PC-3 (cell line): ENCODE measurements at places on chromosomes 6 and 20.
A peak's percentile ranks its signal among the peaks of the same experiment; 100 is the strongest.

DNA sequence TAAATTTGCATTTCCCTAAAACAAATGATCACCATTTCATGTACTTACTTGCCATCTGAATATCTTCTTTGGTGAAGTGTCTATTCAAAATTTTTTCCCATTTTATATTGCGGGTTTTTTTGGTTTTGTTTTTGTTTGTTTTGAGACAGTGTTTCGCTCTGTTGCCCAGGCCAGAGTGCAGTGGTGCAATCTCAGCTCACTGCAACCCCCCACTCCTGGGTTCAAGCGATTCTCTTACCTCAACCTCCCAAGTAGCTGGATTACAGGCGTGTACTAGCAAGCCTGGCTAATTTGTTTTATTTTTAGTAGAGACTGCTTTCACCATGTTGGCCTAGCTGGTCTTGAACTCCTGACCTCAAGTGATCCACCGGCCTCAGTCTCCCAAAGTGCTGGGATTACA lies 9.1 kb upstream of the REPS1 start:
- no peak for DNase-seq

GRCh38 chr20:45183084-45183483 lies 8.4 kb downstream of the PI3 start:
- peak; percentile 91 for DNase-seq

- DNase-seq: peak; percentile 63
Observed at GRCh38 chr6:33147807-33148666, 44.2 kb downstream of the COL11A2 start.

- DNase-seq: no peak
Observed at GRCh38 chr6:168583821-168584220, 142.8 kb downstream of the SMOC2 start.

- DNase-seq: peak; percentile 5
Observed at GRCh38 chr6:168999392-168999791, 254.3 kb downstream of the THBS2 start.

DNA sequence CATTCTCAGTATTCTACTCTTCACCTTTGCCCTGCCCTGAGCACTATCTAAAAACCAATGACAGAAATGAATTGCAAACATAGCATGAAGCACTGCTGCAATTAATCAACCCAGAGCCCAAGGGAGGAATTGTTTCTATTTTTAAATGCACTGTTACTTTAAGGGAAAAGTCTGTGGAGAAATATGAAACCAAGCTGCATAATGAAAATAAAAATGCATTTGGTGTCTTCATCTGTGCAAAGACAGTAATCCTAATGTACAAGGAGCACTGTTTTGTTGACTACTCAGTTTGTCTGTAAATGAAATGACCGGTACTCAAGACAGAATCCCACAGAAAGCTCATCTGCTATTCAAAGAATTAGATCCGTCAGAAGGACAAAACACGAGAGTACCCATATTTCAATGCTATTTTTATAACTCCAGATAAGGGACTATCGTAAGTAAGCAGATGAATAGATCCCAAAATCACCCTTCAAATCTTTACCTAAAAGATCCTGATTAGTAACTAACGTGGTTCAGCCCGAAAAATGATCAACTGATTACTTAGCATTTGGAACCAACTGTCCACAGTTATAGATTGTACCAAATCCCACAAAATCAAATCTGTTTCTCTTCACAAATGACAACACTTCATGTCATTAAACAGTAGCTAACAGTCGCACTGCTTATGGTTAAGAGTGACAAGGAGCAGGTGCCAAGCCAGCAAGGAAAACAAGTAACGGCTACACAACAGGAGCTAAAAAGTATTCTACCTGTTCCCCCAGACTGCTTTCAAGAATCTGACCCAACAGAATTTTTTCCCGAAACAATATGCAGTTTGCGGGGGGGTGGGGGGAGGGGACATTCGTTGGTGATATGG lies 2.4 kb downstream of the KIF13A start:
- peak; percentile 36 for DNase-seq

DNA sequence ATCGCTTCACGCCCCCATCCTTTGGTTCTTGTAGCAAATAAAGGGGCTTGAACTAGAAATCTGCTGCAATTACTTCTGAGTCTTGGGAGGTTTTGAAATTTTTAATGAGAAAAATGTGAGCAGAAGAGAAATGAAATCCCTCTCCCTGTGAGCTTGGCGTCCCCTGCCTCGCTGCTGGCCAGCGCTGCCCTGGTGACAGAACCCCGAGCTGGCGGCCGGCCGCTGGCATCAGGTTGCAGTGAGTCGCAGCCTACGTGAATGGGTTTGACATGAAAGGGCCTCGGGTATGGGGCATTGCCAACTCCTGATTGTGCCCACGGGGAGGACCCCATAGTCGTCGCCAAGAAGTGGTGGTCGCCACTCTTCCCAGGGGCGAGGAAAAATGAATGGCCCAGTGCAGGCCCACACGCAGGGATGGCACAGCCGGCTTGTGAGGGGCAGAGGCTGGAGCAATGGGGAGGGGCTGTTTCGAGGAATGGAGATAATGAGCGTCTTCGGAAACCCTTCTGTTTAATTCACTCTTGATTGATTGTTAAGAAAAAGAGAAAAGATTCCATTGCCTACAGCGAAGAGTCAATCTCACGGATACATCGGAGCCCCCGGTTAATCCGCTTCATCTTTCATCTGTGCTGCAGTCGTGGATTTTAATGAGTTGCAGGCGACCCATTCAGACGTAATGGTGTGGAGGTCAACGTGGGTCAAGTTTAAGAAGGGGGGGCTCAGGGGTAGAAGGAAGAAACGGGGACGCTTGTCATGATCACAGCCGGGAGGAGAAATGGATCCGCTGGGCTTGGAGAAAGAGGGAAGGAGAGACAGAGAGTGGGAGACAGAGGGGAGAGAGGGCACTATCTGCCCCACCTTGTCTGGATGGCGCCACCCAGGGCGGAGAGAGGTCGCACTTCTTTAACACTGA lies 380.1 kb downstream of the THBS2 start:
- DNase-seq: no peak

DNA sequence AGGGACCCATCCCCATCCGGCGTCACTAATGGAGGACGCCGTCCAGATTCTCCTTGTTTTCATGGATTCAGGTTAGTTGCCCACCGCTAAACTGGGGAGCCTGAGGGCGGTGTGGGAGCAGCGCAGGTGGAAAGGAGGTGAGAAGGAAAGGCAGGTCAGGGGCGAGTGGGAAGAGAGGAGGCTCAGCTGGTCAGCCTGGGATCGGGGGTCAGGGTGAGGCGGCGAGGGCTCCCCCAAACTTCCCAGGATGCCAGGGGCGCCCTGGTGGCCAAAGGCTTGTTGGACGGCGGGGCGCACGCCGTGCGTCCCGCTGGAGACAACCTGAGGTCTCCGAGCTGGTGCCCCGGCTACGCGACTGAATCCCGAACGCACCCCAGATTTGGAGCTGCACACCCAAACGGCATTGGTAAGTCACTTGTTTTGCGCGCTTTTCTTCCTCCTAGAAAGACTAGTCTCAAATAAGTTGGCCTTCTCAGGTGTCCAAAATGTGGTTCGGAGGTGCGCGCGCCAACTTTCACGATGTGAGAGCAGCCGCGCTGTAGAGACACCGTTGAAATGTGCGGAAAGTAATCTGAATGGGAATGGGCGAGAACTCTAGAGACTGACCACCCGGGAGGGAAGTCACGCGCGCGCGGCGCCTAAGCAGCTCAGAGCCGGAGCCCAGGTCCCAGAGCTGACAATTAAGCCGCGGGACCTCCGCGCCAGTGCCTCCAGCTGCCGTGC lies 9.7 kb downstream of the GNAS-AS1 start:
- DNase-seq: no peak

GRCh38 chr6:14924126-14925024 lies 321.5 kb upstream of the JARID2 start:
- DNase-seq: no peak

DNA sequence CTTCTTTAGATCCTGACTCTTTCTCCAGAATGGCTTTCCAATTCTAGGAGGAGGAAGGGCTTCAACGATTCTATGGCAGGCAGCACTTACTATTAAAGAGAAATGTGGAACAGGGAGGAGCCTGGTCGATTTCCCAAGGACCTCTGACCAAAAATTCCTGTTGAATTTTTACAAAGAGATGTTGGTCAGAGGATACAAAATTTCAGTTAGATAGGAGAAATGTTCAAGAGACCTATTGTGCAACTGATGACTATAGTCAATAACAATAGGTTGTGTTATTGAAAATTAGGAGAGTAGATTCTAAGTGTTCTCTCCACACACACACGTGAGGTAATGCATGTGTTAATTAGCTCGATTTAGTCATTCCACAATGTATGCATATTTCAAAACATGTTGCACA lies 130.1 kb upstream of the TNFAIP3 start:
- no peak for DNase-seq

DNA sequence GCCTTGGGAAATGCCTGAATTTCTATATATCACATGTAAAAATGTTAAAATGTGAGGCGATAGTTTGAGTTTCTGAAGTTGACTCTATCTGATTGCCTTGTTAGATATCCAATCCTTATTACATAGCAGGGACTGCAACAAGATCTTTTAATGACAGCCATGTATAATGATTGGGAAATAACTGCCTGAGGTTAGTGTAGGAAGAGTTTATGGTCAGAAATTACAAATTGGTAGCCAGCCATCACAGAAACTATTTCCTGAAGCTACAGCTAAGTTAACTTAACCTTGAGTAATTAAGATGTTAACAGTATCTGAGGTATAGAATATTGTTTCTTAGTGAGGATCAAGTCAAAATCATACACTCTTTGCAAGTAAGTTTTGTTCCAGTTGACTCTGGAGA lies 41.0 kb downstream of the AKIRIN2 start:
- no peak for DNase-seq

GRCh38 chr6:152695372-152696045 lies 2.2 kb upstream of the MYCT1 start:
- no peak for DNase-seq

- peak; percentile 48 for DNase-seq
Observed at GRCh38 chr20:25250508-25250907, 2.6 kb downstream of the PYGB start.

DNA sequence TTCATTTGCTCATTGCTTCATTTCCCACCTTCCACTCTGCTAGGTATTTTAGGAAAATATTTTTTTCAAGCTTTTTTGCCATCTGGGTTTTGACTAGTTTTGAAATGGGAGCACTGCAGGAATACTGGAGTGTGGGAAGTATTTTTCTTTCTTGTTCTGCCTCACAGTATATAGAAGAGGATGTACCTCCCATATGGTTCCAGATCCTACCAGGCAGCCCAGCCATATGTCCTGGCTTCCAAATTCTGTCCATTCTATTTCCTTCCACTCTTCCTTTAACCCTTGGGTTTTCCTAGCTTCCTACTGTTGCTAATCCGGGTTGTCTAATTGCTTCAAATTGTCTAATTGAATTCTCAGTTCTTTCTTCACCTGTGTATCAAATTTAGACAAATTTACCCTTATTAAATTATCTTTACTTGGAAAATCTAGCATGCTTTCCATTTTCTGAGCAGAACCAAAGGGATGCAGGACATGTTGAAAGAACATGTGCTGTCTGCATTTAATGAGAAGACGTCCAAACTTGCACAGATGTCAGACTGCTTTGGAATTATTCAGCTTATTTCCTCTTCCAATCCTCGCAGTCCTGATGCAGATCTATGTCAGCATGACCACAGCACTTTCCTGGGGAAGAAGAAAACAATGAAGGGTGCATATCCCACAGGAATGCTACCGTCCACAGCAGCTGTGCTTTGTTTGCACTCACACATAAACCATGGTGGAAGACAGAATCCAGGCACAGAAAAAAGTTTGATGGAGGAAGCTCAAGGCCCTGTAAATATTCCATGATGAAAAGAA lies 1273.9 kb upstream of the MAP3K7 start:
- DNase-seq: no peak

DNA sequence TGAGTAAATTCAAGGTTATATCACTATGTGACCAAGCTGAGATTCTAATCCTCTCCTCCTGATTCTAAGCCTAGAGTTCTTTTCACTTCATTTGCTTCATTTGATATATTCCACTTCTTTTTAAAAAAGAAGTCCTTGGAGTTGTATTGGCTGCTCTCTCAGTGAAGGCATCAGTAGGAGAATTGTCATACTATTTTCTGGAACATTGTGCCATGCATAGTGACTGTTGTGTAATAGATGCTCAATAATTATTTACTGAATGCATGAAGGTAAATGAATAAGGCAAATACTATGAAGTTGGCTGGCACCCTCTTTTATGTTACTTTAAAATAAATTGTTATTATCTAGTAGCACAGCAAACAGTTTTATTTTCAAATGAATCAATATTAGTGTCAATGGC lies 189.4 kb downstream of the MTFR2 start:
- no peak for DNase-seq

DNA sequence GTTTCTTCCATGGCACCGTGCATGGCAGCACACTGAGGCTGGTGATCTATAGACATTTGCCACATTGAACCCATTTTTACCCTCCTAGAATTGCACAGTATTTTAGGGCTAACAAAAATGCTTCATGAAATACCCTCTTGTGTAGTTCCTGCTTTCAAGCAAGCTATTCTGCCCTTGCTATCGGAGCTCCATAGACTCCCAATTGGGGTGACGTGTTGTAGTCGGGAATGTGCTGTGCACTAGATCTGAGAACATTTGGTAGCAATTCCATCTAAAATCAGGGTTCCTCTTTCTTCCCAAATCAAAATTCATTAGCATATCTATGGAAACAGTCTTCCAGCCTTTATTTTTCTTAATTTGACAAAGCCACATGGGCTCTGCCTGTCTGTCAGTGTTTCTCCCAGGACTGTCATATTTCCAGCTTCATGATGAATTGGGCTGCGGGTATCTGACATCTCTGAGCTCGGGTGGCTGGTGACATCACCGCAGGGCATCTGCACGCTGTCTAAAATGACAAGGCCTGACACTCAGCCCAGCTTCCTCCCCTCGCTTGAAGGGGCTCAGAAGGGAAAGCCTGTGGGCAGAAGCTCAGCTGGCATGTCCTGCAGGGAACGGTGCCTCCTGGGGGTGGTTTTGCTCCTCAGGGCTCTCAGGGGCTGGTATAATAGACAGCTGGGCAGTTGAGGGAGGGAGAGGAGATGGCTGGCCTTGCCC lies 406.4 kb downstream of the QKI start:
- DNase-seq: no peak

- DNase-seq: no peak
Observed at GRCh38 chr6:164345327-164345726, 930.8 kb downstream of the QKI start.

DNA sequence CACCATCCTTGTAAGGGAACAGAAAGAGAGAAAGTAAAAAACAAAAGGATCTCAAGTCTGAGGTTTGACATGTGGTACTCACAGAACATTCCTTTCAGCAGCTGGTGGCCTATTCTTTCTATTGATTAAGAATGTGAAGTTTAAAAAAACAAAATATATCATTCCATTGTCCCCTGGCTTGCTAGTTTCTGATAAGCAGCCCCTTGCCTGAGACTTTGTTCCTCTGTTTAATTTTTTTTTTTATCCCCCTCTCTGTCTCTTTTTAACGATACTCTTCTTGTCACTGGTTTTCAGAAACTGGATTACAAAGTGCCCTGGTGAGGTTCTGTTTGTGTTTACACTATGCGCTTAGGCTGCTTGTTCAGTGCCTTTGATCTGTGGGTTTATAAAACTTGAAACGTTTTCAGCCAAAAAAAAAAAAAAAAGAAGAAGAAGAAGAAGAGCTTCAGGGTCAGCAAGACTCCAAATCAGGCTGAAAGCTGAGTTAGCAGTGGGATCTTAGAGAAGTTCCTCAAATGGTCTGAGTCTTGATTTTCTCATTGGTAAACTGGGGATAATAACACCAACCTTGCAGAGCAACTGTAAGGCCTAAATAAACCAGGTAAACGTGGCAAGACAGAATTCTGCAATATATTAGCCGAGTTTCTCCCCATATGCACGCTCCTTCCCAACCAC lies 45.1 kb upstream of the SLC22A23 start:
- no peak for DNase-seq

GRCh38 chr6:107786179-107786578 lies 37.9 kb downstream of the SCML4 start:
- DNase-seq: no peak
